ENCODE measurements at places on chromosomes 4 and X.

- no peak for DNase-seq
Measured at GRCh38 chr4:98209111-98209510, 52.1 kb upstream of the RAP1GDS1 start.

- DNase-seq, result no peak
Measured at GRCh38 chr4:136829280-136829679, 703.0 kb downstream of the PCDH18 start.

- no peak for DNase-seq
Measured at GRCh38 chr4:108372681-108373080, 203.9 kb upstream of the LEF1 start.

- DNase-seq, result no peak
Measured at GRCh38 chr4:78566834-78567499, 15.4 kb downstream of the ANXA3 start.

- DNase-seq, result no peak
Measured at GRCh38 chrX:41580423-41581064, 108.2 kb upstream of the GPR34 start.

DNA sequence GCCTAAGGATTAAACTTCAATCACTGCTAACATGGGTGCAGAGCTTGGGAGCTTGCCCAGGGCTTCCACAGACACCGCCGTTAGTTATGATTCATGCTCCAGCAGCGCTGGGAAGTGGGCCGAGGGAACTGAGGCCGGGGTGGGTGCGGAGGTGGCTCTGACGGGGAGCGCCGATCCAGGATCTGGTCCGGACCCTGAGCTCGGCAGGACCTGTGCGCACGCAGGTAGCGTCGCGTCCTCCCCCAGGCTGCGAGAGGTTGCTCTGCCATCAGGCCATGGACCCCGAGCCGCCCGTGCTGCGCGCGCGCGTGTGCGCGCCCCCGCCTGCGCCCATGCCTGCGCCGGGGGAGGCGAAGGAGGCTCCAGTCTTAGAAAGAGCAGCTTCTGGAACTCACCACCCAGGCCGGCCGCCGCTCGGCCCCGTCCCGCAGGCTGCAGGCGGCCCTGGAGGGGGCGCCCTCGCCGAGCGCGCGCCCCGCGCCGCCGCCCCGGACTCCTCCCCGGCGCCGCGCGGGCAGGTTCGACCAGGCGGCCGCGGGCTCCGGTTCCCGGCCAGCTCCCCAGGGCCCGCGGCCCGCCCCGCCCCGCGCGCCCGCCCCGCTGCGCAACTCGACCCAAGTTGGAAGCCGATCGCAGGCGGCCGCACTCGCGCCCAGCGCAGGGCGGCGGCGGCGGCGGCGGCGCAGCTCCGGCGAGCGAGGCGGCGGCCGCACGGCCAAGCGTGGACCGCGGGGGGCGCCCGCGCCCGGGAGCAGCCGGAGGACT lies 732 bp upstream of the ADRA2C start:
- peak; percentile 26 for DNase-seq

DNA sequence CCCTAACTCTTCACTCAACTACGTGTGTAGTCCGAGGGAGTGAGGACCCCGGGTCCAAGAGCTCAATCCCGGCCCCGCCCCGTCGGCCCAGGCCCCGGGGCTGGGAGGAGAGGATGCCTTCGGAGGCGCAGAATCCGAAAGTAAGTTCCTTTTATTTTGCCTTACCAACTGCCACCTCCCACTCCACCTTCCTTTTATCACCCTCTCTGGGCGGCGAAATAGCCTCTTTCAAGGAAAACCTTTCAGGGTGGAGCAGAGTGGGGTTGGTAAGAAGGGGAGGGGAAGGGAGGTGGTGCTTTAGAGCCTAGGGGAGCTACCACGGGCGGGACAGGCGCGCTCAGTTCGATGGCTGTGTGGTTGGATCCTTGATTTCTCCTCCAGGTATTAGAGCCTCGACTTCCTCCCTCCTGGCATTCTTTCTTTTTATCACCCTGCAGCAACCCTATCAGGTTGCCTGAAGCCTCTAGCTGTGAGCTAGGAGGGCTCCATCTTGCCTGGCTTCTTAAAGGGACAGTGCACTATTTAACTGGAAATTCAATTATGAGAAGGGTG lies 191.2 kb downstream of the RRAGB start:
- peak; percentile 31 for DNase-seq

DNA sequence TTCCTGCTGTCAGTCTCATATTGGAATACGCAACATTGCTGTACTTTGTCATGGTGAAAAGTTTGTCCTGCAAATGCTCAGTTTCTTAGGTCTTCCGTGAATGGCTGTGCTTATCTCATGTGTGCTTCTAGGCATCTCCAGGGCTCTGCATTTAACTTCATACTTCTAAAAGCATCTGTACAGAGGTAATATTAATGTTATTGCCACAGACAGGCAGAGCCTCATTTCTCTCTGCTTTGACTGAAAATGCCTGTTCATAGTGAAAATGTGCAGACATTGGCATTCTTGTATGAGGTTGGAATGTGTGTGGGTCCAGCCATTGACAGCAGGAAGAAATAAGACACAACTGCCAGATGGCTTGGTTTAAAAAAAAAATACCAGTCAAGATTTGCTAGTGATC lies 140.1 kb upstream of the TTC29 start:
- DNase-seq, result no peak

GRCh38 chr4:129532573-129532972 lies 436.6 kb downstream of the C4orf33 start:
- DNase-seq, result no peak

- no peak for DNase-seq
Measured at GRCh38 chr4:108141213-108141950, 27.4 kb downstream of the LEF1 start.

- no peak for DNase-seq
Measured at GRCh38 chr4:166078383-166078782, 205.3 kb downstream of the TLL1 start.

- no peak for DNase-seq
Measured at GRCh38 chr4:4994312-4995097, 24.8 kb downstream of the CYTL1 start.

- DNase-seq, result no peak
Measured at GRCh38 chrX:109952985-109953905, 49.7 kb upstream of the TMEM164 start.

DNA sequence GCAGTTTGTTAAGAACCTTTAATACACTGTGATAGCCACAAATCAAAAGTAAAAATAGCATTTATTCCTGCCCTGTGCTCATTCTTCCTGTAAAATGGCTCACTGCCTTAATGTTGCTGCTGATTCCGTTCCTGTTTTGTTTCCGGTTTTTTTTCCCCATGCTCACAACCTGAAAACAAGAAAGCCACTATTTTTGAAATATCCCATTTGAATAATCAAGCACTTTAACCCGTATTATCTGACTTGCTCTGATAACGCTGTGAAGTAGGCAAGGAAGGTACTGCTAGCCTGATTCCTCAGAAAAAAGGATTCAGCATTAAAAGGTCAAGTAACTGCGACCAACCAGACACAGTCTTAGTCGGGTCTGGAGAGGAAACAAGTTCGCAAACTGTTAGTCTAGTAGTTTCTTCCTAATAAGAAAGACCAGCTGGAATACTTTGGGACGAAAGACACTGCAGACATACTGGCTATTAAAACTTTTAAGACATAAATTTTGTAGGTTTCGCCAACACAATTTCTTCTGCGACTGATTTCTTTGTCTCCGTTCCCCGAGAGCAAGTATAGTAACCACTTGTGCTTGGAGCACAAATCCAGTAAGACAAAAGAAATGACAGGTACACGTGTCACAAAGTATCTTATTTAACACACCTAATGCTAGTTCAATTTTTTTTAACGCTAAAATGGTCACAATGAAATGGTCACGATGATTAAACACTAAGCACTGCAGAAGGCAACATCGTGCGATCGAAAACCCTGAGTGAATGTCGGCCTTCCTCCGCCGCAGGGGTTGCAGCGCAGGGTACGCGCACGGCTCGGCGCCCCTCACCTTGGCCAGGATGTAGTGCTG lies 802 bp downstream of the COX18 start:
- DNase-seq, result peak; percentile 58

DNA sequence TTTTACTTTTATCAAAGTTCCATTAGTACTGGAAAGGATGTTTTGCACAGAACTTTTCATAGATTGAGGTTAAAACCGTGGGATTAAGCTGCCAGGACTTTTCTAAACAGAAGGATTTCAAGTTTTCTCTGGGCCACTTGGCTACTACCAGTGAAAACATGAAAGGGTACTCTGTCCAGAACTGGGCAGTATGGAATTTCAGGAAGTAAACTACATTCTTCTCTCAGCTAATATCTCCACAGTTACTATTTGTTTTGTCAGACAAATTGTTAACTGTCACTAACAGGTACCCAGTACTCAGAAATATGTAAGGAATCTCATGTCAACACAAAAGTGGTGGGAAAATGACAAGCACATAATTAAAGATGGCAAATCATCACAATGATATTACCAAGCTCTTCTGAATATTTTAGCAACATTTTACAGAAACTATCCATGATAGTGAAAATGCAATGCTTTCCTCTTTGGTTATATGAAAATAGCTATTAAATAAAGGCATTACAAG lies 454.4 kb downstream of the C4orf33 start:
- no peak for DNase-seq

DNA sequence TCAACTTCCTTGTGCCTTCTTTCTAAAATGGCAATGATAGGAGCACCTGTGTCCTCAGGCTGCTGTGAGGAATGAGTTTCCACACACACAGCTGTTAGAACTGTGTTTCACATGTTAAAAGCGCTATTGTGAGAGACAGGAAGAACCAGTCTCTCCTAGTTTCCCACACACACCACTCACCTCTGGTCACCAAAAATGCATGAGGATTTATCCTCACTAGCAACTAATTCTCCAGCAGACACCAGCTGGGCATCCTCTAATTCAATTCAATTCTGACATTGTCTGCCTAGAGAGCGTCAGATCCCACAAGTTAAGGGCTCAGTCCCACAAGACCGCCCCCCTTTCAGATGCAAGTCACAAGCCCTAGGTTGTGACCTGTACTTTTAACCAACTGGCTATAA lies 29.0 kb upstream of the SLC2A9 start:
- DNase-seq, result no peak

- no peak for DNase-seq
Measured at GRCh38 chr4:146310319-146311021, 96.1 kb downstream of the REELD1 start.

- no peak for DNase-seq
Measured at GRCh38 chr4:153156721-153157120, 47.5 kb upstream of the TRIM2 start.

GRCh38 chr4:52712251-52713130 lies 38.7 kb downstream of the ERVMER34-1 start:
- DNase-seq, result peak; percentile 98

- no peak for DNase-seq
Measured at GRCh38 chr4:54539500-54540029, 118.2 kb upstream of the KIT start.

GRCh38 chr4:1379801-1380331 lies 26.4 kb downstream of the NKX1-1 start:
- no peak for DNase-seq

DNA sequence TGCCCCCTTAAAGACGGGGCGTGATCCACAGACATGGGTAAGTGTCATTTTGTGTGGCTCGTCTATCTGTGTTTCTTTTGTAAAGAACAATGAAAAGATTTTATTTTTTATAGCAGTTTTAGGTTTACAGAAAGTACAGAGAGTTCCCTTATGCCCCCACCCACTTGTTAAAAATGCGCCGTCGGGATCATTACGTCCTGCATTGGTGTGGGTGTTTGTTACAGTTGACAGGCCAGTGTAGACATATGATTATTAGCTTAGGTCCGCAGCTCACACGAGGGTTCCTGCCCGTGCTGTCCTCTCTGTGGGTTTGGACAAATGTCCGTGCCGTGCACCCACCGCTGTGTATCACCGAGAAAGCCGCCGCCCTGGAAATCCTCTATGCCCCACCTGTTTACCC lies 50.5 kb downstream of the RGS12 start:
- DNase-seq, result no peak

GRCh38 chrX:25869761-25870160 lies 268.4 kb upstream of the MAGEB18 start:
- no peak for DNase-seq

DNA sequence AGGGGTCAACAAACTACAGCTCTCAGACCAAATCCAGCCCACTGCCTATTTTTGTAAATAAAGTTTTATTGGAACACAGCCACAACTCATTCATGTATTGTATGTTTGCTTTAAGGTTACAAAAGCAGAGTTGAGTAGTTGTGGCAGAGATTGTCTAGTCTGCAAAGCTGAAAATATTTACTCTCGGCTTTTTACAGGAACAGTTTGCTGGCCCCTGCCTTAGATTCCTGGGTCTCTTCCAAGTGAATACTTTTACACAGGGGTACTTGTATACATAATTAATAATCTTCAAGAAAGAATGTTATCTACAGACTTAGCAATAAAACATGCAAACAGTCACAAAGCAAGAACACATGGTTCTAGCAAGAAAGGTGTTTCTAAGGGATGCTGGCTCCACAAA lies 154.2 kb downstream of the AMELX start:
- no peak for DNase-seq

DNA sequence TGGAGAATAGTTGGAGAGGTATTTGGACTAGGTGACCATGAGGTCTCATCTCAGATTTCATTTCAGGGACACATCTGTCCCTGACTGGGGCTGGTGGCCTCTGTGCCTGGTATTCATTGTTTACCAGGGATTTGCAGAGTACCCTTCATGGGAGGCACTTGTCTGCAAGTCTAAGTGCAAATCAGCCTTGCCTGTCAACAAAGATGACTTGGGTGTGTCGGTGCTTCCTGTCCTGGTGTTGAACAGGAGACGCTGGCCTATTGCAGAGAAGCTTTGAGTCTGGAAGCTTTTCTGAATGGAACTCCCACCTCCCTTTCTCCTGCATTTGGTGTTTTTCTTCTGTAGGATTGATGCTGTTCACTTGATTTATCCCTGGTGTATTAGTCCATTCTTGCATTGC lies 104.1 kb downstream of the TNIP2 start:
- no peak for DNase-seq

DNA sequence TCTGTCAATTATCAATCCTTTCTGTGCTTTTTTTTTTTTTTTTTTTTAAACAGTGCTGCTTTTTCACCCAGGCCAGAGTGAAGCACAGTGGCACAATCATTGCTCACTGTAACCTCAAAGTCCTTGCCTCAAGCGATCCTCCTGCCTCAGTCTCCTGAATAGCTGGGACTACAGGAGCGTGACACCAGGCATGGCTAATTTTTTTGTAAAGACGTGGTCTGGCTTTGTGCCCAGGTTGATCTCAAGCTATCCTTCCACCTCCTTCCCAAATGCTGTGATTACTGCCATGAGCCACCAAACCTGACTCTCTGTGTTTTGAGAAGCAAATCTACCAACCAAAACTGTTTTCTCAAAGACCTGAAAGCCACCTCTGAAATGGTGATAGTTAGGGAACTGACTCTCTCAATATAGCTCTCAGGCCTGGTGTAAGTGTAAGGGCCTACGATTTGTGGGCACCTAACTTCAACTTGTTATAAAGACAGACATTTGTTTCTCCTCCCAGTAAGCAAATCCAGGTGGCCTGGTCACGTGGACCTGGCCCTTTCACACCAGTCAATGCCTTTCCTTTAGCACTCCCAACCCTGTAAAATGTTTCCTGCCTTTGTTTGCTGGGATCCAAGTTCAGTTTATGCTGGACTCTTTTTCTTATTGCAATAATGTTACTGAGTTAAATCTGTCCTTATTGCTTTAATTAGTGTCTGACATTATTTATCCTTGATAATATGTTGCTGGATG lies 2015.9 kb downstream of the PCDH7 start:
- no peak for DNase-seq

Measured in cerebellar cortex (tissue), 1 donor.